Common myeloid progenitor, CD34-positive (primary cell): ENCODE measurements at places on chromosomes 4 and X.

DNA sequence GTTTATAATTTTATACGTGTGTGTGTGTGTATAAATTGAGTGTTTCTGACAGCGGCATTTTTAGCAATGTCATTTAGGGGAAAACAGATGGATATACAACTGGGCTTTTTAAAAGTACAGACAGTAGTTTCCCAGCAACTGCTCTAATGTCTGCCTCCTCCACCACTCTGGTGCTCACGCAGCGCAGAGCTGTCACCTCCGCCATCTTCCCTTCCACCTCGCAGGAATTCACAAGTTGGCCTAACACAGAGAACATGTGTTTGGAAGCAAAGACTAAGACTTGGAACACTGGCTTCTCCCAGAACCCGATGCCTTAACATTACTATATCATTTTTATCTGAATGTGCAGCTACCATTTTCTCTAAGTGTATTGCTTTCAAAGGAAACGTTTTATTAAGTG lies 158.3 kb upstream of the FSTL5 start:
- DNase-seq = no peak

- no peak for DNase-seq
These were observed 25.1 kb downstream of the FHDC1 start for GRCh38 chr4:152961014-152961772.

DNA sequence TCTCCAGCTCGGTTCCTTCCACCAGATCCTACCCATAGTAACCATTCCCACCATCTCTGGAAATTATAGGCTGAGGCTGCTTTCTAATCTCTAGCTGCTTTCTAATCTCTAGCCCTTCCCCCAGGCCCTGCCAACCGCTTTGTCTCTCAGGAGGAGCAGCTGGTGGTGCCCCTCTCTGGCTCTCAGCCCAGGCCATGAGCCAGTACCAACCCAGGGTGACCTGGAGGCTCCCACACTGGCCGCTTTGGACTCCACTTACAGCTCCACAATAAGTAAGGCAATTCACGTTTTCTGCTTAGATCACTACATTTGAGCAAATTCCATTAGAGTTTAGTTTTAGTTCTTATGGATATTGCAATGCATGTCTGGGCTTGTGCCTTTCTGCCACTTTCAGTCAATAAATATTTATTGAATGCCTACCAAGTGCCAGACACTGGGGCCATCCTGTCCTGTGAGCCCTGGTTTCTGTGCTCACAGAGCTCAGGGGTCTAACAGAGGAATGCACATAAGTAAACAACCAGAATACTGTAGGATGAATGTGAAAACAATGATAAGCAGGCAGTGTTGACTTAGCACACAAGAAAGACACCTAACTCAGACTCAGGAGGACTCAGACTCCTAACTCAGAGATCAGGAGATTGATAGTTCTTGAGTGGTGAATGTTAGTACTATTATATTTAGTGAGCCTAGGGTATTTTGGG lies 38.9 kb downstream of the SMC1A start:
- no peak for DNase-seq

DNA sequence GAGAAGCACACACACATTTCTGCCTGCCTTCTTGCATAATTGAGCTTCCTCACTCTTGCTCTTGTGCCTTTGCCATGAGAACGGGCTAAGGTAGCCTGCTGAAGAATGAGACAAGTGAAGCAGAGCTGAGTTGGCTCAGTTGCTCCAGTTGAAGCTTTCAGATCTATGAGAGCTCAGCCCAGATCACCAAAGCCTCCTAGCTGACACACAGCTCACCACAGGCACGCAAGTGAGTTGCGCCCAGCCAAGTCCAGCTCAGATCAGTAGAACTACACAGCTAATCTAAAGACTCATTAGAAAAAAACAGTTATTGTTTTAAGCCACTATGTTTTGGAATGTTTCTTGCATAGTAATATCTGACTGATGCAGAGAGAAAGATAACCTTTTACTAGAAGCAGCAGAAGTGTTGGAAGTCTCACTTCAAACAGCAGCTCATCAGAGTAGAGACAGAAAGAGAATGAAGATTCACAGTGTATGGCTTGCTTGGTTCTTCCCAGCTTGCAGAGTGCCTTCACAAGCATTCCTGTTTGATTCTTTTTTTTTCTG lies 362.4 kb downstream of the MID1IP1 start:
- DNase-seq = no peak

DNA sequence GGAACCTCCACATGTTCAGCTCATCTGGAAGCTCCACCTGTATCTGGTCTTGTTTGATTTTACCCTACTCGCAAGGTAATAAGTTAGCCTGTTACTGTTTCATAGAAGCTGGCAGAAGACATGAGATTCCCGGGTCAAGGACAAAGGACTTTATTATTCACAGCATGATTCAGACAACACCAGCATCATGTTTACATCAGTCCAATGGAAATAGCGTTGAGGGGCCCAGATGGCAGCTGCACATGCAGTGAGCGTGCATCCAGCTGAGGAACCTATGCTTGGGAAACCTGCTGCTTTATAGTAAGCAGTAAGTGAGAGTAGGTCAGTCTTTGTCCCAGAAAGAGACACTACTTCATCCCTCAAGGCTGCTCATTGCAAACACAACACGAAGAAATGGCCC lies 19.8 kb downstream of the TSPAN5 start:
- no peak for DNase-seq

- DNase-seq = no peak
These were observed 963.3 kb upstream of the GRIA3 start for GRCh38 chrX:122220644-122221373.
